ENCODE measurements at places on chromosomes 1 and 21. TPM values are rescaled to one million over a fixed set of nuclear protein-coding genes. Genes with fewer than 3 reads are reported as not detected.
A peak's percentile ranks its signal among the peaks of the same experiment; 100 is the strongest.

DNA sequence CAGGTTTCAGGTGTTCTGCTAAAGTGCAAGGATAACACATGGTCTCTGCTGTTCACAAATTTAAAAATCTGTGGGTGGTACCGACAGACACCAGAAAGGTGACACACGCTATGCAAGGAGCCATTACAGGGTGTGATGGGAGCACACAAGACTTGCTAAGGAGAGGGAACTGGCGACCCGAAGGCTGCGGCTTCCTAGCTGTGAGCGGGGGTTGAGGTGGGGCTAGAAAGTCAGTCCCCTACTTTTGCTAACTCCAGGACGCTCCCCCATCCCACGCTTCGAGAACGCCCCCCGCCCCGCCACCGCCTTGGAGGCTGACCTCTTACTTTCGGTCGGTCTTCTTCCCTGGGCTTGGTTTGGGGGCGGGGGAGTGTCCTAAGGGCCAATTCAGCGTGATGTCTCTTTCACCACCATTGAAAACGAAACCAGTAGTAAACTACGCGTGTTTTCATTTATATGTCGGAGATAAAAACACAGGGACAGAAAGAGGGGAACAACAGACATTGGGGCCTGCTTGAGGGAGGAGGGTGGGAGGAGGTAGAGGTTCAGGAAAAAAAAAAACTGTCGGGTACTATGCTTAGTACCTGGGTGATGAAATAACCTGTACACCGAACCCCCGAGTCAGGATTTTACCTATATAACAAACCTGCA lies 1.1 kb downstream of the CKS1B start:
- DNase-seq, result peak; percentile 50

DNA sequence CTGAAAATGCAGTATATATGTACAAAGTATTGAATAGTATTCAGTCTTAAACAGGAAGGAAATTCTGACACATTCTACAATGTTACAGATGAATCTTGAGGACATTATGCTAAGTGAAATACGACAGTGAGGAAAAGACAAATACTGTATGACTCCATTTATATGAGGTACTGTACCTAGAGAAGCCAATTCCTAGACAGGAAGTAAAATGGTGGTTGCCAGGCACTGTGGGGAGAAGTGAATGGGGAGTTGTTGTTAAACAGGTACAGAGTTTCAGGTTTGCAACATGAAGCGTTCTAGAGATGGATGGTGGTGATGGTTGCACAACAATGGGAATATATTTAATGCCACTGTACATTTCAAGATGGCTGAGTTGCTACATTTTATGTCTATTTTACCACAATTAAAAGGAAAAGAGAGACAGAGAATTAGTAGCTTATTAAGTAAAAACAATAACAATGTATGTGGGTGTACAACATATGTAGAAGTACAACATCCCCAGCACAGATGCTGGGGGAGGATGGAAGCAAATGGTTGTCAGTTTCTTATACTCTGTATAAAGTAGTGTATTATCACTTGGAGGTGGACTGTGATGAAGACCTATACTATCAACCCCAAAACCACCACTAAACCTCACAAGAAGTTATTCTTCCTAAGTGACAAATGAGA lies 3.9 kb upstream of the RAB4A start:
- no peak for DNase-seq

GRCh38 chr1:106814418-106814817 lies 242.1 kb upstream of the PRMT6 start:
- no peak for DNase-seq

DNA sequence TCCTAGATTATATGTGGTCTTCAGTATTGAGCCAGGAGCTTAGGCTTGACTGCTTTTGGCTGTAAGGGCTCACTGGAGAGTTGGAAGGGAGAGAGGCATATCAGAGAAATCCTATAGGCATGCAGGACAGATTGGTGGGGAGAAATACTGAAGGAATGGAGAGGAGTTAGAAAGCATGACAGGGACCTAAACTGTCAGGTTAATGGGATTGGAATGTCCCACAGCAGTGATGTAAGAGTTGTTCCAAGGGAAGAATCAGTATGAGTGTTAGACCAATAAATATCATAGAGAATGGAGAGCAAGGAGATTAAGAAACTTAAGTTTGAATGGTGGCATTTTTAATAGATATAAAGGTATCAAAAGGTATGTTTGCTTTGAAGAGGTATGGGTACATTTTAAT lies 39.7 kb downstream of the SLC35A3 start:
- DNase-seq, result no peak

The GOLT1A gene
- polyA plus RNA-seq, result not detected

The TLR5 gene
- 0.42 TPM for polyA plus RNA-seq

- peak; percentile 17 for DNase-seq
Measured at GRCh38 chr21:14557413-14557812, 11.3 kb upstream of the SAMSN1 start.

The LCE1F gene
- not detected for polyA plus RNA-seq

The C1orf226 gene
- not detected for polyA plus RNA-seq

The KDF1 gene
- 2.2 TPM for polyA plus RNA-seq

The CAPZB gene
- 328 TPM for polyA plus RNA-seq

GRCh38 chr1:207827488-207827830 lies 75.6 kb downstream of the CD46 start:
- no peak for DNase-seq
